ENCODE measurements at places on chromosomes 6 and 20. TPM values are rescaled to one million over a fixed set of nuclear protein-coding genes. Genes with fewer than 3 reads are reported as not detected.

DNA sequence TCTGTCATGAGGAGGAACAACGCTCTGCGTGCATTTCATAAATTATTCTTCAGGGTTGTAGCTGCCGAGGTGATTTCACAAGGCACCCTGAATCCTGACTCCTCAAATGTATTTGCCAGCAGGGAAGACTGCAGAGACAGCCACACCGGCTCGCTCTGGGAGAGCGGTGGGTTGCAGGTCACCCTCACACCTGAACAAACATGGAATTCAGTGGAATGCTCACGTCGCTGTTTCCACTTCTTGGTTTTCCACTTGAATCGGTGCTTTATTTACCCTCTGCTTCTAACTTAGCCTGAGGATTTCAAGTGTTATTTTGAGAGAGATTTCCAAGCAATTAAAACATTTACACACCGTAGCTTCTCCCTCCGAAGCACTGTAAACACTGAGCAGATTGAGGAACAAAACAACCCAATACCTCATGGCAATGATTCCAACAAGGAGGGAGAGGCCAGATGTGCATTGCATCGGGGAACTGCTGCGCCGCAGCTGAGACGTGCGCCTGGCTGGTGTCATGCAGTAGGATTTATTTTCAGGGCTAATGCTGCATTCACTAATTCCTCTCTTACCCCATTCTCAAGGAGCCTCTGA, 59.5 kb upstream of the GGTLC1 start:
- no peak for DNase-seq

DNA sequence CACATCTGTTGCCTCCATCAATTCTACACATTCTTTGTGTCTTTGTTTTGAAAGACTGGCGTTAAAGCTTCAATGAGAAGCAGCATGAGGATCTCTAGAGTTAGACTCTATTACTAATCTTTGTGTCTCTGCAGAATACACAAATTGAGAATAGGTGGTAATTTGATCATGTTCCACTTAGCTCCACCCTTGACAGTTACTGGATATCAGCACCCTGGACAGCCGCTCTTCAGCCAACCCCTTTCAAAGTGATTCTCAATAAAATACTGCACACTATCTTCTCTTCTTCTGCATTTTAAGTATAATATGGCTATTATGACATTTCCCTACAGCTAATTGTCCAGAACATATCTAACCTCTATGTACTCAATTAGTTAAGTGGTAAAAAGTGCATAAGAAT, 54.3 kb upstream of the CNR1 start:
- no peak for DNase-seq

DNA sequence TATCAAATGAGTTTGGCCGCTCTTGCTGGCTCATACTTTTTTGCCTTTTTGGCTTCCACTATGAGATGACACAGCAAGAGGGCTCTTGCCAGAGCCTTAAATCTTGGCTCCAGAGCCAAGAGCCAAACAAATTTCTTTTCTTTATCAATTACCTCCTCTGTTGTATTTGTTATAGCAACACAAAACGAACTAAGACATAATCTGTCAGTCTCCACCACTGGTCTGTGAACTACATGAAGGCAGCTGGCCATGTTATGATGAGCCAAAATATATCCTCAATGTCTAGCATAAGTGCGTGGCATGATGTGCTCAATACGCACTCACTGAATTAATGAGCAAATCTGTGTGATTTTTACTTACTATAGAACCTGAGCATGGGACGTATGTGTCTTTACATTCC, 220.0 kb upstream of the ZNF217 start:
- no peak for DNase-seq

- DNase-seq: no peak
Observed at GRCh38 chr6:31615748-31616147, 714 bp downstream of the AIF1 start.

- no peak for DNase-seq
Observed at GRCh38 chr20:62028384-62028783, 37.3 kb downstream of the TAF4 start.

GRCh38 chr20:57513199-57513598, 11.7 kb downstream of the CTCFL start:
- no peak for DNase-seq

GRCh38 chr20:31815408-31816188, 3.6 kb upstream of the MYLK2 start:
- DNase-seq: no peak

GRCh38 chr6:26270903-26271667, 93.9 kb upstream of the BTN3A2 start:
- DNase-seq: peak; percentile 77

- peak; percentile 94 for DNase-seq
Observed at GRCh38 chr20:44702776-44703175, 12.4 kb upstream of the CCN5 start.

- DNase-seq: no peak
Observed at GRCh38 chr20:14959506-14960475, 622.4 kb upstream of the FLRT3 start.

DNA sequence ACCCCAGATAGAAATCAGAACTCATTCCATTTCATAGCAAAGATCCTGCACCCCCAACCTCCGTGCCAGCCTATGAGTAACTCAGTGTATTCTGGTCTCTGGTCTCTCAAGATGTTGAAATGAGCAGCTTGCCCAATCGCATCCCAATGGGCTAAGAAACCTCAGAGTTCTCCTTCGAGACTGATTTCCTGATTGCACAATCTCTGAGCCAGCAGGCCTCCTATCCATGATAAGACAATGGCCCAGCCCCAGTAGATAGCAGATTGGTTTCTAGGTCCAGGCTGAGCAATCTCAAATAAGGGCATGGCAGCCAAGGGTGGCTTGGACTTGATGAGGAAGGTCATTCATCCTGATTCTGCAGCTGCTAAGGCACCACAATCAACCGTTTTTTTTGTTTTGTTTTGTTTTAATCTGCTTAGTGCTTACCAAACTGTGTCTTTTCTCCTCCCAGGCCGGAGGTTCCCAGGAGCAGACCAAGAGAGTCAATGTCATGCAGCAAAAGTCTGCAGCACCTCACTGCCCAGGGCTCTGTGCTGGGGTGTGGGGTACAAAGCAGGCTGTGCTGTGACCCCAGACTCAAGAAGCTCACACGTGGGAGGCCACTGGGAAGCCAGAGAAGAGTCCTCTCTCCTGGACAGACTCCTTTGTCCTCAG, 125.1 kb upstream of the NXT1 start:
- DNase-seq: peak; percentile 84

GRCh38 chr20:2338411-2339066, 42.2 kb upstream of the TGM6 start:
- no peak for DNase-seq

DNA sequence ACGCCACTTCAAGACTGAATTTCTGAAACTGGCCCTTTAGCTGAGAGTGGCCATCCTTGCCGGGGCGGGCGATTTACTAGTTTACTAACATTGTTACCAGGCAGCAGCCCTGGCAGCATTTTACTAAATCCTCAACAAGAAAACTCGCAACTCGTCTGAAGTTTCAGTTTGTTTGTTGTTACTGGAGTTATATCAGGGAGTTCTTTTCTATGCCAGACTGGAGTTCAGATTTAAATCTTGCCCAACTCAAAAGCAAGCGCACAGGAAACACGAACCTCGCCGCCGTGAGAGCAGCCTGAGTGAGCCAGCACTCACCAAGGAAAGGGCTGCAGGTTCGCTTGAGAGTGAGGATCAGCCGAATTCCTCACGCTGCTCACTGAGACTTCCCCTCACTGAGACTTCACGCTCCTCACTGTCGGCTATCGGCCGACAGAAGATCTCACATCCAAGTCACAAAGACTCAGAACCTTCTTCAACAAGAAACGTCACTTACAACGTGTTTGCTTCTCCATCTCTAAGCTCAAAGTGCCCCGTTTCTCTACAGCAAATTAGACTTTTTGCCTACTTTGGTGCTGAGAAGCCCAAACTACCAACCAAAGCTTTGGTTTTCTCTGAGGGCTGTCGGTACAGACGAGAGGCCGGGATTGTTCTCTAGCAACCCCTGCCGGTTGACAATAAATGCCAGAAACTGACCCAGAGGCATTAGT, 78.9 kb downstream of the OLIG3 start:
- DNase-seq: peak; percentile 71

DNA sequence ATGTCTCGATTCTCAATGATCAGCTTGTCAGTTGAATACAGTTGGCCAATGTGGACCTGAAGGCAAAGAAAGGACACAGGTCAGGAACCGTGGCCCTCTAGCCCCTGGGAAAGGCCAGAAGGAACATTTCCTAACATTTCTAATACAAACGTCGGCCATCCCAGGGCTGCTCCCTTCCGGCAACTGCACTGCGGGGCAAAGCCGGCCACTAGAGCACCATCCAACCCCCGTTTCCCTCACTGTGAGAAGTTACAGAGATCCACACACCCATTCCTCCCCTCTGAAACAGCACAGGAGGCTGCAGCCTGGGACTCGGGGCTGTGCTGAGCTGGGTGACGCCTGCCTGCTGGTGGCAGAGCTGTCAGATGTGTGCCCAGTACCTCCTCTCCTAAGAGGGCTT, 24.3 kb downstream of the PPP1R3G start:
- peak; percentile 39 for DNase-seq

DNA sequence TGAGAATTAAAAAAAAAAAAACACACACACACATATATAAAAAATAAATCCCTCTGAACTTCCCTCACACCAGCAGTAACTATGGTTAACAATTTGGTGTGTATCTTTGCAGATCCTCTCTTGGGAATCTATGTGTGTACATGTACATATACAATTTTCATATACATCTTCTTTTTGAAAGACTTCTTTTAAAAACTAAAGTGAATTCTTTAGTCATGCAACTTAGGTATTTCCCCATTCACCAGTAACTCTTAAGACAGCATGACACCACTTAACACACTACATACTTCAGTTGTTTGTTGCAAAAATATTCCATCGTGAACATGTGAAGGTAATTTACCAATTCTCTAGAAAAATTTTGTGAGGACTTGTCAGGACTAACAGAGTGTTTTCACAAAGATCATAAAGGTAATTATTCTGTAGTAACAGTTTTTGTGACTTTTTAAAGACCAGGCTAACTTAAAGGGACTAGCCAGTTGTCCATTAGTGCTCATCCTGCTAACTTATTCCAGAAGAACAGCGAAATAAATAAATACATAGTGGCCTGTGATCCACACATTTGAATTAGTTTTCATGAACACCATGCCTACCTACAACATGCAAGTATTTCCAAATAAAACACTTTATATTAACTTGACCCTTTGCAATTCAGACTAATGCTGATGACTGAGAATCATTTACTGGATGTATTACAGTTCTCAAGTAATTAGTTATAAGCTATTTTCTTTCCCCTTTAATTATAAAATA, 12.1 kb downstream of the RBM39 start:
- no peak for DNase-seq

- DNase-seq: no peak
Observed at GRCh38 chr6:163302747-163303146, 111.8 kb upstream of the QKI start.

DNA sequence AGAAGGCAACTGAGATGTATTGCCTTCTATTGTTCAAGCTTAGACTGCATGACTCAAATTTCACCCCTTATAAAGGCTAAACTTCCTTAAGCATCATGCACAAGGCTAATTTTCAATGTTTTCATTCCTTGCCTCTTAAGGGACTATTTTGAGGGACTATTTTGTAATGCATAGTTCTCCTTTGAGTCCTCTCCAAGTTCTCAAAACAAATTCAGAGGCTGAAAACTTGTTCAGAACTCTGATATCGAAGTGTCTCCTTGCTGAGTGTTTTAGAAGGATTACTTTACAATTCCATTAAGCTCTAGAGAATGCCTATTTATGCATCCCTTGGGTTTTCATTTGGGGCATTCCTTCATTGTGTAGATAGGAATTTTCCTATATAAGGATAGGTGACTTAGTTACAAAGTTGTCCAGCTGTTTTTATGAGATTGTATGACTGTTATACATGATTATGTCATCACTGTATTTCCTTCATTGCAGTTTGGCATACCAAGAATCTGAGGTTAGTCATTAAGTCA, 41.7 kb downstream of the COL19A1 start:
- DNase-seq: no peak

DNA sequence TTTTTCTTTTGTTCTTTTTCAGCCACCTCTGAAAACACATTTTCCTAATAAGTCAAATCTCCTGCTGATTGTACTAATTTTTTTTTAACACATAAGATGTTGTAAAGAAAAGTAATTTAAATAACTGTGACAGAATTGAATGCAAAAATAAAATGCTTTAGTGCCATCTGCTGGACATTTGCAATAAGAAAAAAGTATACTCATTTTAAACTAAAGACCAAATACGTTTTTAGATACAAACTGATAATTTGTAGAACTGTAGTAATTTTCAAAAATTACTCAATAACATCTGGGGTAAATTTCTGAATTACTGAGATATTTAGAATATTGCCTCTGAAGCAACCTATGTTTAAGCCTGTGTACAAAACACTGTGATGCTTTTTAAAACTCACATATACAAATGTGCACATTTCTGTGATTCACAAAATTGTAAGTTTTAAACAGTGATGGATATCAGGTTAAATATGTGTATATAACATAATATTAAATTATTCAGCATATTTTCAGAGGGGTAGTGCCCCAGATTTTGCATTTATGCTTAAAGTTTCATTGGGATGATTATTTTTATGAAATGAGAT, 198.7 kb downstream of the RIMS1 start:
- no peak for DNase-seq

DNA sequence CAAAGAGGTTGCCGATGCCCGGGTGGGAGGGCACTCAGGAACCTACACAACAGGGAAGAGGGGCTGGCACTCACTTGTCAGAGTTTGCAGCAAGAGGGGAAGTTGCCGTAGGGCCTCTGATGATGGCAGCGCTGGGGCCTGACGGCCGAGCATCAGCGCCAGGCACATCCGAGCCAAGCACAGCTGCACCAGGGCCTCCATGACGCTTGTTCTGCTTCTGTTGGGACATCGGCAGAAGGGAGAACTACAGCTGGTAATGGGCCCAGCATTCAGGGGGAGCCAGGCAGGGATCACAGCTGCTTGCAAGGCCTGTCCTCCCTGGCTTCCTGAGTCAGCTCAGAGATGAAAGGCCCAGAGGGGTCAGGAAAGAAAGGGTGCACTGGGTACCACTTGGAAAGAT, 367.7 kb downstream of the CDH4 start:
- no peak for DNase-seq

Gene NRN1
- total RNA-seq: 6.0 TPM

Gene CALHM4
- total RNA-seq: not detected

Gene ID4
- 5.3 TPM for total RNA-seq

Gene RSPO4
- not detected for total RNA-seq

Gene FKBP5
- 202 TPM for total RNA-seq

Gene KCNQ2
- total RNA-seq: 1.4 TPM

Gene MLN
- total RNA-seq: not detected

Gene BPIFB1
- total RNA-seq: not detected

Gene FAM209B
- not detected for total RNA-seq
